ENCODE measurements at places on chromosomes 16 and 17.
A peak's percentile ranks its signal among the peaks of the same experiment; 100 is the strongest.

GRCh38 chr17:15180121-15180561 is 85.0 kb downstream of the PMP22 start:
- DNase-seq: no peak

DNA sequence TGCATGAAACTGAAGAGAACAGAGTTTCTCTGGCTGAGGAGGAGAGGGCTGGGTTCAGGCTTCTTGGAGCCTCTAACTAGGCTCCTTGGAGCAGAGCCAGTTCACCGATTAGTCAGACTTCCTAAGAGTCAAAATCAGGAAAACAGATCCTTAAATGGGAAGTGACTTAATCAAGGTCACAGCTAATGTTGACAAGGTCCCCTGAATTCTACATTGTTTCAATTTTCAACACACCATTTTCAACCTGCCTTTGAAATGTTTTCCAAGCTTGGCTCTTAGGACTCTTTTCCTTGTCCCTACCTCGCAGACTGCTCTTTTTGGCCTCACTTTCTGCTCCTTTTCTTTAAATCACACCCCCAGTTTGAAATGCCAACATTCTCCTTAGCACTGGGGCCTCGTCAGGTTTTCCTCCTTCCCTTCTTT is 16.3 kb downstream of the MYL4 start:
- no peak for DNase-seq

GRCh38 chr16:53007095-53007494 is 45.6 kb downstream of the CHD9NB start:
- no peak for DNase-seq

DNA sequence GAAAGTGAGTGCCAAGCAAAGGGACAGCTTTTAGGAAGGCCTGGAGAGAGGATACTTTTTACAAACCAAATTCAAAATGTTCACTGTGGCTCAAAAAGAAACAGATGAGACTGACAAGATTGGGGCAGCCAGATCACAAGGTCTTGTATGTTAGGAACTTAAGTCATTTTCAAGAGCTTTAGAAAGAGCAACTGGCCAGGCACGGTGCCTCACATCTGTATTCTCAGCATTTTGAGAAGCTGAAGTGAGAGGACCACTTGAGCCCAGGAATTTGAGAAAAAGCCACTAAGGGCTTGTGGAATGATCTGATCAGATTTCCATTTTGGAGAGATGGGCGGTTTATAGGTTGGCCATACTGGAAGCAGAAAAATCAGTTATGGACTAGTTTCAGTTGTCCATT is 17.2 kb downstream of the SPAG9 start:
- DNase-seq: no peak

DNA sequence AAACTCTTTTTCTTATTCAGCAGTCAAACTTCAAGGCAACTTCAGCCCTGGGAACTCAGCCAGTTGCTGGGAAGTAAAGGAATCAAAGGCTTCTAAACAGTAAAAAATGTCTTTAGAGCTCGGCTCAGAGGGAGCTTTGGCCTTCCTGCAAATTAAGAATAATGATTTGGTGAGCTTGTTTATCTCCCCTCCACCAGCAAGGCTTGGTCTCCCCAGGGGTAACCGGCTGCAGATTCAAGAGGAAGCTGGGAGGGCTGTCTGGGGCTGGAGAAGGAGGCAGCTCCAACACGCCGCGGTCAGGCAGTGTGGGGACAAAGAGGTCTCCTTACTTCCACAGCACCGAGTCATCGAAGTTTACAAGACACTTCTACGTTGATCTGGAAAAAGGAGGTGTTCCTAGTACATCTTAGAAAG is 17.7 kb upstream of the DOC2B start:
- no peak for DNase-seq

- DNase-seq: peak; percentile 52
Measured at GRCh38 chr16:83956336-83957289, 3.6 kb downstream of the OSGIN1 start.

GRCh38 chr16:50273888-50274325 is 7.6 kb downstream of the ADCY7 start:
- DNase-seq: no peak

GRCh38 chr17:44389281-44389680 is at the start of gene ITGA2B:
Gene ITGA2B (minus strand): TSS chr17:44389649. CDS start chr17:44389473, 176 bp downstream.
- no peak for DNase-seq

DNA sequence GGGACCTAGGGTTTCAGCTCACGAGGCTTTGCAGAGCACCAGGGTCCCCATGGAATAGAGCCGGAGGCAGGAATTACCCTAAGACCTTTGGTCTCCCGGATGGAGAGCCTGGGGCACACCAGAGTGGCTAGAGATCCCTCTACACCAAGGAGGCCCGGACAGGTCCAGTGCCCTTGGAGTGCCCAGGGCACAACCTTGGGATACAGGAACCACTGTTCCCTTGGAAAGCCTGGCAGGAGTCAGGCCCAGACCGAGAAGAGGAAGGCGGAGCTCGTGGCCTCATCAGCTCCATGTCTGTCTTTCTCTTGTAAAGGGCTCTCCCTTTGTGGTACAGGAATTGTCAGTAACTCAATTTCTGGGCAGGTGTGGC is 3.8 kb upstream of the DBNDD1 start:
- DNase-seq: no peak

Data from stimulated activated CD4-positive, alpha-beta T cell treated with anti-CD3 and anti-CD28 coated beads, Interleukin-1b, Interleukin-23, amount 100 ng/mL, for 4 hours (primary cell).